Dermis microvascular lymphatic vessel endothelial cell (primary cell): ENCODE measurements at places on chromosomes 16 and 17. TPM values are rescaled to one million over a fixed set of nuclear protein-coding genes. Genes with fewer than 3 reads are reported as not detected.

Gene SLC6A2
- under 0.01 TPM in 1 of 2 replicates, not detected in the other for total RNA-seq

Gene GAS2L2
- under 0.01 TPM in 1 of 2 replicates, not detected in the other for total RNA-seq

Gene NAGS
- total RNA-seq, result 2.0 and 4.9 TPM in 2 replicates

Gene HYDIN
- total RNA-seq, result not detected in 2 replicates

GRCh38 chr17:77504652-77505155 lies 363.9 kb downstream of the SEC14L1 start:
- DNase-seq, result no peak
